ENCODE measurements at places on chromosomes 7 and 10.

DNA sequence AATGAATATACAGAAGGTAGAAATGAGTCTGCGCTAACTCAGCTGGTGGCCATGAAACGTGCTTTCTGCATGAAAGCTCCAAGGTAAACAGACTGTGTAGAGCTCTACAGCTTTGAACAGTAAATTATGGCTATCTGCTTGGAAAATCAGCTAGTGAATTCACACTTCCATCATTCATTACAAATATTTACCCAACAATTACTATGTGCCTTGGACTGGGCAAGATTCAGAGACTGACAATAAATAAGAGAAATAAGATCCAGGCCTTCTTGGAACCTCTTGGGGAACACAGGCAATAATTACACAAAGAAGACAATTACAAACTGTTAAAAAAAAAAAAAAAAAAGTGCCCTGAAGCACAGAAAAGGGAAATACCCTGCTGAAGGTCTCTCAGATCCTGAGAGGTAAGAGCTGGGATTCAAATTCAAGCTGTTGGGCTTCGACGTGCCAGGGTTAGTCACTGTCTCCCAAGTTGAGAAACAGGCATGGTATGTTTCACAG lies 15.8 kb downstream of the TSPAN12 start:
- H3K36me3 ChIP-seq: peaks cover 21% of the 10 kb centered on the region
- H3K4me3 ChIP-seq: no peak overlapping the region
- no peaks in the 10 kb centered on the region for H3K27me3 ChIP-seq
- no peak for DNase-seq
- no peak overlapping the region for H3K27ac ChIP-seq

GRCh38 chr10:60518745-60519144 lies 129.1 kb upstream of the ANK3 start:
- no peaks in the 10 kb centered on the region for H3K27me3 ChIP-seq
- H3K27ac ChIP-seq: no peak overlapping the region
- no peak overlapping the region for H3K4me3 ChIP-seq
- H3K36me3 ChIP-seq: peaks cover 3% of the 10 kb centered on the region
- peaks cover 15% of the 10 kb centered on the region for H3K4me1 ChIP-seq

DNA sequence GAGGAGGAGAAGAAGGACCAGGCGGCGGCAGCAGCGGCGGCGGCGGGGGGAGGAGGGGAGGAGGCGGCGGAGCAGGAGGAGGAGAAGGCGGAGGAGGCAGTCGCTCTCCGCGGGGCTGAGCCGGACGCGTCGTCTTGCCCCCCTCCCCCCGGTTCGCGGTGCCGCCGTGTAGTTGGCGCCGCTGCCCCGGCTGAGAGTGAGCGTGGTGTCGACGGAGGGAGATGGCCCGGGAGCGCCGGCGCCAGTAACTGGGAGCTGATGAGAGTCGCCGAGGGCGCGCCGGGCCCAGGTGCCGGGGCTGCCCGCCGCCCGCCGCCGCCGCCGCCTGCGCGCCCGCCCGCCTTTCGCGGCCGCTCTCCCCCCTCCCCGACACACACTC lies 257 bp downstream of the WAC start:
- H3K4me3 ChIP-seq: peak overlapping the region; percentile 98
- peak overlapping the region; percentile 54 for H3K27ac ChIP-seq
- DNase-seq: no peak

GRCh38 chr10:56823849-56824248 lies 462.8 kb upstream of the ZWINT start:
- DNase-seq: no peak
- H3K4me1 ChIP-seq: no peaks in the 10 kb centered on the region
- H3K27me3 ChIP-seq: no peaks in the 10 kb centered on the region
- peaks cover 12% of the 10 kb centered on the region for H3K36me3 ChIP-seq

DNA sequence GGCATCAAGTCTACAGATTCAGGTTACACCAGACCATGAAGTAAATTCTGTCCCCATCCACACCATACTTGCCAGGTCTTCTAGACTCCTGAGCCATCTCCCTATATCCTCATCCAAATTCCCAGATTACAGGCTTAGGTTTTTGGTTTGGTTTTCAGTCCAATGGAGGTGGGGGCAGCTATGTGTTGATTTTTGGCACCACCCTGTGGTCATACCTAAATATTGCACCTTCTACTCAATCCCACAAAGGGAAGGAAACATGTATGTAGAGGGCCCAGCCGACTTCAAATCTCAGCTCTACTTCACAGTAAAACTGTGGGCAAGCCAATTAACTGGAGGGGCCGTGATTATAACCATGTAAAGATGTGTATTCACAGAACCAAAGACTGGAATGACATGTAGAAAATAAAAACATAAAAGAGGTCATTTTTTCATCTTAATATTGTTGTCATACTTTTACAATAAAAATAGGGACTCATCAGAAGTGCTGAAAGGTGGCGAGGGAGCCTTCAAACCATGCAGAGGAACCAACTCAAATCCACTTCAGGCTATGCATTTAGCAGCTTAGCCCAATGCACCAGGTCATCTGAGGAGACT lies 19.8 kb downstream of the ERCC6 start:
- H3K27me3 ChIP-seq: no peaks in the 10 kb centered on the region
- H3K27ac ChIP-seq: no peak overlapping the region
- no peak overlapping the region for H3K4me3 ChIP-seq
- DNase-seq: peak; percentile 38
- H3K36me3 ChIP-seq: peaks cover 5% of the 10 kb centered on the region

GRCh38 chr10:14772399-14772798 lies 2.3 kb downstream of the FAM107B start:
- DNase-seq: no peak
- no peaks in the 10 kb centered on the region for H3K36me3 ChIP-seq
- H3K27me3 ChIP-seq: no peaks in the 10 kb centered on the region
- H3K27ac ChIP-seq: no peak overlapping the region
- no peak overlapping the region for H3K4me3 ChIP-seq

GRCh38 chr10:69101451-69102095 lies 13.7 kb downstream of the SRGN start:
- no peak for DNase-seq
- H3K27me3 ChIP-seq: no peaks in the 10 kb centered on the region
- no peak overlapping the region for H3K4me3 ChIP-seq
- H3K27ac ChIP-seq: no peak overlapping the region
- H3K36me3 ChIP-seq: no peaks in the 10 kb centered on the region

DNA sequence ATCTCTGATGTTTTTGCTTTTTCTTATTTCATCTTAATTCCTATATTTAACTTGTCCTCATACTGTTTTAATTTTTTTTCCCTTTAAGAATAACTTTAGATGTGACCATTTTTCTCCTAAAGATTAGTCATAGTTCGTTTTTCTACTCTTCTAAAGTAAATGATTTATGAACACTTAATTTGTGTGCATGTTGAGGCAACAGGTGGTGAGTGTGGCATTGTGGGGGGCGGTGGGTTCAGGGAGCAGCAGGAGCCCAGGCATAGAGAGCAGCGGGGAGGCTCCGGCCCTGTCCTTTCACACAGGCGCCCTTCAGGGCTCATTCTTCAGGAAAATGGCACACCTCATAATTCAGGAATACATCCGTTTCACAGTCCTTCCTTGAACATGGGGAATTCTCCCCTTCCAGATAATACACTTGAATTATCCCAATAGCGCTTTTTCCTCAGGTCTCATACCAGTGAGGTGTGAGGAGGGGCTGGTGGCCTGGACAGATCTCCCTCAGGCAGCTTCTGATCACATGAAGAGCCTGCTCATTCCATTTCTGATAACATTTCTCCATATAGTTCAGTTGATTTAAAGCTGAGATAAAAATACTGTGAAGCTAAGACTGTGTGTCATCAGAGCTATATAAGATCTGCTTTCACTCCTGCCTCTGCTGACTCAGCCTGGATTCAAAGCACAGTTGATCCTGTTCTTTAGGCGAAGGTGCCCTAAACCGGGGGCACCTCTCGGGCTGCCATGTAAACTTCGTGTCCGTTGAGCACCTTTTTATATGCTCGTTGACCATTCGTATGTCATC lies 40.2 kb downstream of the CUL1 start:
- no peak for DNase-seq
- peaks cover 59% of the 10 kb centered on the region for H3K36me3 ChIP-seq
- H3K27ac ChIP-seq: no peak overlapping the region
- H3K4me1 ChIP-seq: no peaks in the 10 kb centered on the region
- H3K27me3 ChIP-seq: no peaks in the 10 kb centered on the region

DNA sequence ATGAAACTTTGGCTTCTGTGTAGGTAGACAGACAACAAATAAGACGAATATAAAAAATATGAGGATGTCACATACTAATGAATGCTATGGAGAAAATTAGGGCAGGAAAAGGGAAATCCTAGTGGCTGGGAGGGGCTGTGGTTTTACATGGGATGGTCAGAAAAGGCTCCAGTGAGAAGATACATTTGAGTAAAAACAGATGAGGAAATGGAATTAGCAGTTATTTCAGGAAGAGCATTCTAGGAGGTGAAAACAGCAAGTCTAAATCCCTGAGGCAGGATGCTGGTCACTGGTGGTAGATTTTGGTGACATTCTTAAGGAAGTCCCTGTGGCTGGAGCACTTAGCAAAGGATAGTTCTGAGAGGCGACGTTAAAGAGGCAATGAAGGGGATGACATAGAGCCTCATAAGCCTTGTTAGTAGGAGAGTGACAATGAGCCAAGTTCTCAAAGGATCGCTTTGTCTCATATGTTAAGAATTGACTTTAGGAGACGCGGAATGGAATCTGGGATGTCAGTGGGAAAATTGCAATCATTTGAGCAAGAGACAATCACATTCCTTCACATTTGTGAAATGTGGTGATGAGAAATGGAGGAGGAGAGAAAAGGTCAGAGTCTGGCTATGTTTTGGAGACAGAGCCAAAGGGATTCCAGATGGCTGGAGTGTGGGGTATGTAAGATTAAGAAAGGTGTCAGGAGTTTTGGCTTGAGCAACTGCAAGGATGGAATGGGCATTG lies 384.7 kb upstream of the FZD8 start:
- DNase-seq: no peak
- no peaks in the 10 kb centered on the region for H3K36me3 ChIP-seq
- H3K4me3 ChIP-seq: no peak overlapping the region
- H3K27me3 ChIP-seq: no peaks in the 10 kb centered on the region
- H3K27ac ChIP-seq: no peak overlapping the region

DNA sequence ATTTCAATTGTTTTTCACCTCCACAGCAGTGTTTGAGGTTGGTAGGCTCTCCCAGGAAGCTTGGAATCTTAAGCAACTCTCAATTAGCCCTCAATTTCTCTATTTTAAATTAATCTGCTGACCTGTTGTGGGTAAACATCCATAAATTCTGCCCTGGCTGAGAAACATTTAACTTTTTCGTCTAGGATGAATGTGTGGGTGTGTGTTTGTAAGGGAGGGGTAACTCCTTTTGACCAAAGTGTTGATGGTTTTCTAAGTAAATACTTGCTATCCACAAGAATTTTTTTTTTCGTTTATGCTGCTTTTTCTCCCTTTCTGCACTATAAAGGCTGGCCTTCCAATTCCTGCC lies 973 bp downstream of the PPP3CB start:
- no peaks in the 10 kb centered on the region for H3K27me3 ChIP-seq
- peak overlapping the region; percentile 93 for H3K4me3 ChIP-seq
- peaks cover 19% of the 10 kb centered on the region for H3K36me3 ChIP-seq
- no peak for DNase-seq

GRCh38 chr10:25105262-25105661 lies 69.5 kb upstream of the GPR158 start:
- H3K4me1 ChIP-seq: peaks cover 4% of the 10 kb centered on the region
- no peak overlapping the region for H3K4me3 ChIP-seq
- H3K36me3 ChIP-seq: no peaks in the 10 kb centered on the region
- no peaks in the 10 kb centered on the region for H3K27me3 ChIP-seq
- no peak overlapping the region for H3K27ac ChIP-seq
- no peak for DNase-seq

GRCh38 chr10:70363971-70364771 lies 18.3 kb downstream of the LRRC20 start:
- H3K4me3 ChIP-seq: no peak overlapping the region
- H3K4me1 ChIP-seq: no peaks in the 10 kb centered on the region
- H3K27ac ChIP-seq: no peak overlapping the region
- peaks cover 2% of the 10 kb centered on the region for H3K36me3 ChIP-seq
- H3K27me3 ChIP-seq: no peaks in the 10 kb centered on the region

GRCh38 chr10:77628906-77629730 lies 8.5 kb downstream of the KCNMA1 start:
- peaks cover 5% of the 10 kb centered on the region for H3K4me1 ChIP-seq
- no peaks in the 10 kb centered on the region for H3K36me3 ChIP-seq
- DNase-seq: no peak
- no peaks in the 10 kb centered on the region for H3K27me3 ChIP-seq

- no peak overlapping the region for H3K27ac ChIP-seq
- no peaks in the 10 kb centered on the region for H3K4me1 ChIP-seq
- no peak for DNase-seq
- H3K27me3 ChIP-seq: no peaks in the 10 kb centered on the region
- H3K36me3 ChIP-seq: no peaks in the 10 kb centered on the region
These were observed 394.0 kb upstream of the FZD8 start for GRCh38 chr10:36036137-36036536.

- H3K4me3 ChIP-seq: peak overlapping the region; percentile 99
- H3K27me3 ChIP-seq: no peaks in the 10 kb centered on the region
- no peak overlapping the region for H3K27ac ChIP-seq
- DNase-seq: no peak
- H3K4me1 ChIP-seq: no peaks in the 10 kb centered on the region
These were observed 451 bp downstream of the SRRT start for GRCh38 chr7:100875356-100875751.

DNA sequence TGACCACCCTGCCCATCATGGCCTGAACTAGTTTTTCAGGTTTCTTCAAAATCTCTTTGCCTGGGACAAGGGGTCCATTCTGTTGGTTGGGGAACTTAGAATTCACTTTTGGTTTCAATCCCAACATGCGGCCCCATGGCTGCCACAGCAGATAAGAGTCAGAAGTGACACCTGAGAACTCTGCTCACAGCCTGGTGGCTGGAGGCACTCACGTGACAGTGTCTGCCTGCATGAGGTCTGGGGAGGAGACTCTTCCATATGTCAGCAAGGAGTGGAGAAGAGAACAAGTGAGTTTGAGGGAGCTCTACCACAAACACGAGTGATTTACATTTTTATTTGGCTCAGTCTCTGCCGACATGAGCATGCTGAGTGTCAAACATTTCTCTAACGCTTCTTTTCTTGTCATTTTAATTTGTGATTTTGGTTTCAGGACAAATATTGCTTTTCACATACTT lies 370.4 kb downstream of the TNS3 start:
- H3K4me1 ChIP-seq: 0 out of 2 replicates have a peak, but pooled peaks cover 4% of the 10 kb centered on the region
- no peak overlapping the region for H3K27ac ChIP-seq
- no peaks in the 10 kb centered on the region for H3K27me3 ChIP-seq
- no peak for DNase-seq

DNA sequence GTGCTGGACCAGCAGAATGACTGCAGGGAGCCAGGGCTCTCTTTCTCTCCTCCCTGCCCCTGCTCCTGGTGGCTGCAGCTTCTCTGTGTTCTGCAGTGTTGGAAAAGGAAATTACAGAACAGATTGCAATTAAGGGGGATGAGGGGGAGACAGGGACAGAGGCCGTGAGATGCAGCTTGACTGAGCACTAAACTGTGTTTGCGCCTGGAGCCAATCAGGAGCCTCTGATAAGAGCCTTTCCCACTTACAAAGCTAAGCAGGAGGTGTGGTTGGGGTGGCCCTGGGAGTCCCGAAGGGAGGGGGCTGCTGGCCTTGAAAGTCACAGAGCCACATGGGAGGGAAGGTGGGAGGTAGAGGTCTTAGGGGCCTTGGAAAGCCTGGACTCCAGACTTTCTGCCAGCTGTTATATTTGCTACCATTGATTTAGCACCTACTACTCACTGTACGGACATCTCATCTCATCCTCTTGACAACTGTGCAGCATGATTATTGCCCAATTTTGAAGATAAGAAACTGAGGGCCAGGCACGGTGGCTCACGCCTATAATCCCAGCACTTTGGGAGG lies 26.7 kb downstream of the TRIM8 start:
- H3K4me3 ChIP-seq: 0 out of 3 replicates have a peak overlapping the region, but pooled peaks have one; percentile 13
- peaks cover 19% of the 10 kb centered on the region for H3K4me1 ChIP-seq
- no peaks in the 10 kb centered on the region for H3K36me3 ChIP-seq
- H3K27ac ChIP-seq: no peak overlapping the region

Measured in H9 (cell line).